ENCODE measurements at places on chromosomes 13 and 19.

- DNase-seq, result no peak
Measured at GRCh38 chr19:10766049-10766623, 48.3 kb downstream of the DNM2 start.

DNA sequence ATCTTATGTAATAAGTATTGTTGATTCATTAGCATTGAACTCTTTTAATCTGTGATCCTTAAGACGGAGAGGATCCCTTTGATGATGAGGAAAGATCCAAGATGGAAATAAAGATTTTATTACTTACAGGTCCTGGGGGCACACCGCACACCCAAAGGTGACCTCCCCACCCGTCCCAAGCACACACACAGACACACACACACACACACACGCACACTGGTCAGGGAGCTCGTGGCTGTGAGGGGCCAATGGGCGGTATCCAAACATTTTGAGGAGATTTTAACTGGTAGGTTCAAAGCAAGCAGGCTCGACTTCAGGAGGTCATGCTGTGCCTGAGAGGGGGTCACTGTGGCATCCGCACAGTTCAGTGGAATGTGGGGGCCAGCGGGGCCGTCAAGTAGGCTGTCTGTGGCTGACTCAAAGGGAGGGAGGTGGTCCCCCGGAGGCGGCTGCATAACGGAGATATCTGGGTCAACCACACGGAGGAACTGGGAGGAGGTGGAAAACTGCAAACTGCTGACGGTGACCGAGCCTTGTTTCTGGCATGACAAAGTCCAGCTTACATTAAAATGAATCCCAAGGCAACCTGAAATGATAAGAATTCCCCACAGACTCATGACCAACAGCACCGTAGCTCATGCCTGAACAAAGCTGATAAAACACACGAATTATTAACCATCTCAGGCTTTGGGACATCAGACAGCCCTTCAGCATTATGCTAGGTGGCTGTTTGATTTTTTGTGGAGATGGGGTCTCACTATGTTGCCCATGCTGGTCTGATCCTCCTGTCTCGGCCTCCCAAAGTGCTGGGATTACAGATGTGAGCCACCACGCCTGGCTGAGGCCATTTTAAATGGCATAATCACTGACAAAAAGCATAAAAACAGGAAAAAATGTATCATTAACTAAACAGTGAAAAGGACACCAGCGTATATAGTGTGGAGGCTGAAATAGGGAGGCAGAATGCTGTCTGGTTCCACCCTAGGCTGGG lies 20.9 kb upstream of the SIGLEC11 start:
- no peak for DNase-seq

DNA sequence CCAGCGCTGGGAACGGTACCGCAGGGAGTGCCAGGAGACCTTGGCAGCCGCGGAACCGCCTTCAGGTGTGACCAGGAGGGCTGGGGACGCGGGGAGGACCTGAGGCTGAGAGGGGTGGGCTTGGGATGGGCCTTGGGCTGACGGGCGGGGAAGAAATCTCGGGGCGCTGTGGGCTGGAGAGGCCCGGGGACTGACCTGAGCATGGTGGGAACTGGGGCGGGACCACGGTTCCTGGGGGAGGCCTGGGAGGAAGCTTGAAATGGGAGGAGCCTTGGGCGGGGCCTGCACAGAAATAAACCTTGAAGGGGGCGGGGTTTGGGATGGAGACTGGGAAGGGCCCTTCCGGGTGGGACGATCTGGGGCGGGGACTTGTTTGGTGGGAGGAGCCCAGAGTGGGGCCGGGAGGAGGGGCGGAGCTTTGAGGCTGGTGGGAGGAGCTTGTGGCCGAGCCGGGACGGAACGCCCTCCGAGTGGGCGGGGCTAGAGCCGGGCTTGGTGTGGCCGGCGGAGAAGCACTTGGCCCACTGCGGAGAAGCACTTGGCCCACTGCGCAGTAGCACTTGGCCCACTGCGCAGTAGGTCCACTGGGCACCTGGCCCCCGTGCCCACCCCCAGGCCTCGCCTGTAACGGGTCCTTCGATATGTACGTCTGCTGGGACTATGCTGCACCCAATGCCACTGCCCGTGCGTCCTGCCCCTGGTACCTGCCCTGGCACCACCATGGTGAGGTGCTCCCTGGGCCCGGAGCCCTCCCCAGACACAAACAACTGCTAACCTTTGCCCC lies 2.8 kb downstream of the GIPR start:
- DNase-seq, result no peak

DNA sequence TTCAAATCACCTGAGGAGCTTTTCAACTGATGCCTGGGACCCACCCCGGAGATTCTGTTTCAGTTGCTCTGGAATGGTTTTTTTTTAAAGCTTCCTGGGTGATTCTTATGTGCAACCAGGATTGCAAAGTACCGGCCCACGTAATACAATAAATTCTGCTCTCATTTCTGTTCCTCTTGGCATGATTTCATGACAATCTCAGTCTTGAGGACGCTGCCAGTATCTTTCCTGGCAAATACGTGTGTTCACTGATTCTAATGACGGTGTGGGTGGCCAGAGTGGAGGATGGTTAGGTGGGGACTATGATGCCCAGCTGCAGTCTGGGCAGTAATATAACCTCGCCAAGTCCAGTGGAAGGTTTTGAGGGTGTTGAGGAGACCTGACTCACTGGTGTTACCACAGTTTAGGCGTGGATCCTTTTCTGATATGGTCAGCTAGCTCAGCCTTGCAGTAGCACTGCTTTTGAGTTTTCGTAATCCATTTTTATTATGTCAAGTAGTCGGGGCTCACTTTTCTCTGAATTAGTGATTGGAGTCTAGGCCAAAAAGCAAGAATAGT lies 49.4 kb downstream of the FAM124A start:
- DNase-seq, result no peak

GRCh38 chr13:32036757-32037156 lies 5.2 kb downstream of the FRY start:
- DNase-seq, result no peak

GRCh38 chr13:66098931-66099628 lies 1131.1 kb downstream of the PCDH9 start:
- DNase-seq, result no peak

- DNase-seq, result no peak
Measured at GRCh38 chr13:33349288-33349985, 63.9 kb upstream of the STARD13 start.

DNA sequence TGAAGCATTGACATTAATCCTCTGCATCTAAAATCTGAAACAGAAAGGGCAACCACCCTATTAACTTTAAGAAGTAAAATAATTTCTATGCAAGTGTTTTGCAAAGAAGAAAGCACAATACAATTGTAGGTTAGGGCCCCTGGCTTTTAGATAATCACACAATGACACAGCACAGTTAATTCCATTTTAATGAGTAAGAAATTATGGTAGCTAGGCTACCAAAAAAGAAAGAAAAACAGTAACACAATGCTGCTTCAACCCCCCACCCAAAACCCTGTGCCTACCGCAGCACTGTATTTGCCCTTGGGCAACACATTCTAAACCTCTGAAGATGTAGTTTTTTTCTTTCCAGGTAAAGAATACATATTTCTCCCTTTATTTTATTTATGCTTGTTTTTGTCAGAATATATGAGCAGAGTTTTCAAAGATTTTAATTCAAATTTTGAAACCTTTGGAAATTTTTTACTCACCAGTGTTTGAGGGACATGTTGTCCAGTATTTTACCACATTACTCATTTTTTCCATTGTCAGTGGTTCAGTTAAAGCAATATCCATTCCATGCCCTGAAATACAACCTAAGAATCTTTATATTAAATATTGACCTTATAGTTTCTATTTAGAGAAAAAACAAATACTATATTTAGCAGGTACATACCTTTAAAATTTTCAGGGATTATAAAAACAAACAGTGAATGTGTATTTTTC lies 21.1 kb downstream of the SOHLH2 start:
- no peak for DNase-seq

DNA sequence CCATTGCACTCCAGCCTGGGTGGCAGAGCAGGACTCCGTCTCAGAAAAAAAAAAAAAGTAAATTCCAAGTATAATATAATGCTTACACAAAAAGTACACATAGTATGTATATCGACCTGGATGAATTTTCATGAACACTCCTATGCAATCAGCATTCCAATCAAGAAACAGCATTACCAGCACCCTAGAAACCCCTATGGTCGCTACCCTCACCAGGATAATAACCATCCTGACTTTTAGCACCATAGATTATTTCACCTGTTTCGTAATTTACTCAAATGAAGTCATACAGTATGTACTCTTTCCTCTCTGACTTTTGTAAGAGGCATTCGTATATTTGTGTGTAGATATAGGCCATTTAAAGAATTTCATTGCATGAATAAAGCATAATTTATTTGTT lies 47.6 kb downstream of the PCDH8 start:
- no peak for DNase-seq

DNA sequence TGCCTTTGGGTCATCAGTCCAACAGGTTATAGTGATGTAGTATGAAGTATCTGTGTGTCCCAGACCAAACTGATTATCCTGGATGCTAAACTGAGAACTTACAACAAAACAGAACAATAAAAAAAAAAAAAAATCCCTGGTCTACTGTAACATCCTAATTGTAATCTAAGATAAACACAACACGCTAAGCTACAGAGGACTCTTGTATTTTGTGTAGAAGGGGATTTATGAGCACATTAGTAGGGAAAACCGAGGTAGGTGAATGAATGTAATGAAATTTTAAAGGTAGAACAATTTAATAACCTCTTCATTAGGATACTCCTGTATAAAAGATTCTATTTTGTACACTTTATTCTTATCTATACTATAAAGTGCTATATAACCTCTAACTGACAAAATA lies 424.1 kb downstream of the NDFIP2 start:
- no peak for DNase-seq

DNA sequence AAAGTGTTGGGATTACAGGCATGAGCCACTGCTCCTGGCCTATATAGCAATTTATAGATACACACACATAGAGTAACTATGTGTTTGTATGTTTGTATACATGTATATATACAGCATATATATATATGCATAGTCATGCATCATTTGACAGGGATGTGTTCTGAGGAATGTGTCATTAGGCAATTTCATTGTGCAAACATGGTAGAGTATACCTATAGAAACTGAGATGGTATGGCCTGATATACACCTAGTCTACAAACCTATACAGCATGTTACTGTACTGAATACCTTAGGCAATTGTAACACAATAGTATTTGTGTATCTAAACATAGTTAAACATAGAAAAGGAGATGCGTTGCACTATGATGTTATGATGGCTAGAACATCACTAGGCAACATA lies 53.0 kb upstream of the PCCA start:
- no peak for DNase-seq

DNA sequence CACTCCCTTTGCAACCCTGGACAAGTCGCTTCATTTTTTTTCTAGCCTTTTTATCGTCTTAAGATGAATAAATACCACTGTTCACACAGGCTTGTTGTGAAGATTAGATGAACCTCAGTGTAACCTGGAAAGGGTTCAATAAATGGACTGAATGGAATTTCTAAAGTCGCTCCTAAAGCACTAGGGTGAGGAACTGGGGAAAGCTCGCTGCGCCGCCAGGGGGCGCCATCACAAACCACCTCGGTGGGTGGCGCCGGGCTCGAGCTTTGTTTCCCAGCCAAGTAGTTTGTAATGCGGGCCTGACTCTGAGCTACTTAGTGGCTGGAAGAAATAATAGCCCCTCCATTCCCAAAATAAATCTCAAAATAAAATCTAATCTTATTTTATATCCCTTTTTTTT lies 2.2 kb upstream of the CEACAM6 start:
- DNase-seq, result no peak

DNA sequence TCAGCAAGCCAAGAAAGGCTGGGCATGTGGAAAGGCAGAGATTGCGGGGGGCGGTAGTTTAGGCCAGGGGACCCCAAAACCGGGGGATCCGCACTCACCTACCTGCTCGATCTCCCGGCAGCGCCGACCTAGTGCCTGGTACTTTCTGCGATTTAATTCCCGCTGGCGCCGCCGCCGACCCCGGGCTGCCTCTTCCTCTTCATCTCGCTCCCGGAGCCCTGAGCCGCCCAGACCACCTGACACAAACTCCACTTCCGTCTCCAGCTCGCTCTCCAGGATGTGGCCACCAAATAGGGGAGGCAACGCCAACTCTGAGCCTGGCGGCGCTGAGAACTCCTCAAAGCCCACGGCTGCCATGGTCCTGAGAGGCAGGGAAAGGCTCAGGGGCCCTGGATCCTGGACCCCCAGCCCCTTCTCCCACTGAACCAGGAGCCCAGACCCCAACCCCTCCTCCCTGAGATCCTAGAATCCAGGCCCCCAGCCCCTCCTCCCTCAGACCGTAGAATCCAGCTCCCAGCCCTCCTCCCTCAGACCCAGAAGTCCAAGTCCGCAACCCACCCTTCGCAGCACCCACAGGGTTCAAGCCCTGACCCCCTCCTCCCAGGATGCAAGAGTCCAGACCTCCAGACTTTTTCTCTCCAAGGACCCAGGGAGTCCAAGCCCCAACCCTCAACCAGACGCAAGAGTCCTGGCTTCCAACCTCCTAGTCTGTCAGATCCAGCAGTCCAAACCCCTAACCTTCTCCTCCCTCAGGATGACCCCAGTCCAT lies 933 bp downstream of the TFPT start:
- DNase-seq, result no peak

GRCh38 chr19:6424195-6424938 lies at the start of gene KHSRP:
KHSRP (minus strand) TSS chr19:6424811; CDS start chr19:6424701, 110 bp downstream.
- no peak for DNase-seq

- no peak for DNase-seq
Measured at GRCh38 chr13:76229281-76229680, 593.2 kb downstream of the LMO7 start.

DNA sequence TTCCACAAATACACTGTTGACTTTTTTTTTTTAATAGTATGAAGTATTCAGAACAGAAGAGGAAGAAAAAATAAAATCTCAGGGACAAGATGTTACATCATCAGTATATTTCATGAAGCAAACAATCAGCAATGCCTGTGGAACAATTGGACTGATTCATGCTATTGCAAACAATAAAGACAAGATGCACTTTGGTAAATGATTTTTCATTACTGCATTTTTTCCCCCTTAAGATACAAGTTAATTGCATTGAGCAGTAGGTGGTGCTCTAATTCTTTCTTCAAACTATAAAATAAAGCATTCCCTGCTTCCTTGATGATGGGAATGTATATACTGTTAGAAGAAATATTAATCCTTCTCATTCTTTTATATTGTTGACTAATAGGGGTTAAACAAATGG lies 17.1 kb downstream of the UCHL3 start:
- DNase-seq, result peak; percentile 40

- no peak for DNase-seq
Measured at GRCh38 chr13:100443278-100443997, 145.2 kb downstream of the GGACT start.

All from skeletal muscle cell (primary cell).